NCI-H1105 treated with DMSO at 0.1 percent for 48 hours (cell line): ENCODE measurements at places on chromosomes 4 and X.

DNA sequence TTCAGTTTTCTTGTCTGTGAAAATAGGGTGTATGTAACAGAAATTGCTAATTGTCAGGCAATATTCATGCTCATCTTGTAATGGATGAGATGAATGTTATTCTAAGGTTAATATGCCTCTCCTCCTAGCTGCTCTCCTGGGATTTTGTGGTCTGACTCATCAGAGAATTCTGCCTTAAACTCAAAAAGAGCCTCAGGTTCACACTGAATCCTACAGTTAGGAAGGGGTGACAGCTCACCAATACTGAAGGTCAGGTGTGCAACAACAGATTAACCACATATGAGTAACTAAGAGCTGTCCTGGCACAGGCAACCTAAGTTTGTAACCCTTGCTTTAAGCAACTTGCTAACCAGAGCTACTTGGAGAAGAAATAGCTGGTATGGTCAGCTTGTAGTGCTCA lies 197.7 kb downstream of the SPATA18 start:
- DNase-seq = no peak

- DNase-seq = no peak
Observed at GRCh38 chrX:130793975-130794374, 109.0 kb downstream of the ENOX2 start.

- no peak for DNase-seq
Observed at GRCh38 chrX:110346681-110347080, 12.0 kb upstream of the RTL9 start.

DNA sequence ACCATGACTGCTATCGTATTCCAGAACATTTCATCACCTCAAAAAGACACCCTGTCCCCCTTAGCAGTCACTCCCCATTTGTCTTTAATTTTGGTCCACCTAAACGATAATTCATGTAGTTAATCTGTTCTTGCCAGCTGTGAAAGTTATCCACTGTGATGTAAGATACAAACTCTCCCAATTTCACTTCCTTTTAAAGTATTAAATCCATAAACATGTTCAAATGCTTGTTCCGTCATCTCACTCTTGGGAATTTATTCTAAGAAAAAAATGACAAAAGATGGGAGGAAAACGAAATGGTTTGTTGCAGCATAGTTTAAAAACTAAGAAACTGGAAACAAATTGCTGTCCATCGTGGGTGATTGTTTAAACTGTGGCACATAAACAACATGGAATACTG lies 53.7 kb upstream of the IRF2 start:
- no peak for DNase-seq

GRCh38 chr4:157115613-157116335 lies 39.8 kb downstream of the GLRB start:
- no peak for DNase-seq

DNA sequence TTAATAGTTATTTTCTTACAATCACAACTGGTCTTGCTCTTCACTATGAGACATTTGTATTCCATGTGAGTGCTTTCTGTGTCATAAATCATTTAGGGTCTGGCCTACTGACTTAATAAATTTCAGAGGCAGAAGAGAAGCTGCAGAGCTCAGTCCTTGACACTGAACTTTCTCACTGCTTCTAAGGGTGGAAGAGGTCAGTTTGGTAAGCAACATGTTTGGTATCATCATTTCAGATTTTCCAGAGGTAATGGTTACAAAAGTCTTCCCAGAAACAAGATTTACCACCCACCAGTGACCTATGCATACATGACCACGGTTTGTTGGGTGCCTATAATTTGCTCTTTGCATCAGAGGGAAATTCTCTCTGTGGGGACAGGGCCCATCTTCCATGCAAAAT lies 148.6 kb downstream of the NR3C2 start:
- no peak for DNase-seq

GRCh38 chr4:151475035-151475714 lies 66.2 kb downstream of the FHIP1A start:
- DNase-seq = no peak

GRCh38 chr4:173572493-173573129 lies 42.6 kb upstream of the HAND2 start:
- no peak for DNase-seq

- DNase-seq = no peak
Observed at GRCh38 chr4:86393749-86394148, 33.9 kb upstream of the MAPK10 start.

- no peak for DNase-seq
Observed at GRCh38 chrX:93594780-93595179, 78.6 kb downstream of the NAP1L3 start.

DNA sequence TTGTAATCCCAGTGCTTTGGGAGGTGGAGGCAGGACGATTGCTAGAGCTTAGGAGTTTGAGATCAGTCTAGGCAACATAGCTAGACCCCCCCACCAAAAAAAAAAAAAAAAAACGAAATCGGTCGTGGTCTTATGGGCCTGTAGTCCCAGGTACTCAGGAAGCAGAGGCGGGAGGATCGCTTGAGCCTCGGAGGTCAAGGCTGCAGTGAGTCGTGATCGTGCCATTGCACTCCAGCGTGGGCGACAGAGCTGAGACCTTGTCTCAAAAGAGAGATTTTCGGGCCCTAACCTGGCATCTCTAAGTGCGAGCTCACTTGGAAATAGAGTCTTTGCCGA lies 7.0 kb upstream of the LETM1 start:
- DNase-seq = no peak

DNA sequence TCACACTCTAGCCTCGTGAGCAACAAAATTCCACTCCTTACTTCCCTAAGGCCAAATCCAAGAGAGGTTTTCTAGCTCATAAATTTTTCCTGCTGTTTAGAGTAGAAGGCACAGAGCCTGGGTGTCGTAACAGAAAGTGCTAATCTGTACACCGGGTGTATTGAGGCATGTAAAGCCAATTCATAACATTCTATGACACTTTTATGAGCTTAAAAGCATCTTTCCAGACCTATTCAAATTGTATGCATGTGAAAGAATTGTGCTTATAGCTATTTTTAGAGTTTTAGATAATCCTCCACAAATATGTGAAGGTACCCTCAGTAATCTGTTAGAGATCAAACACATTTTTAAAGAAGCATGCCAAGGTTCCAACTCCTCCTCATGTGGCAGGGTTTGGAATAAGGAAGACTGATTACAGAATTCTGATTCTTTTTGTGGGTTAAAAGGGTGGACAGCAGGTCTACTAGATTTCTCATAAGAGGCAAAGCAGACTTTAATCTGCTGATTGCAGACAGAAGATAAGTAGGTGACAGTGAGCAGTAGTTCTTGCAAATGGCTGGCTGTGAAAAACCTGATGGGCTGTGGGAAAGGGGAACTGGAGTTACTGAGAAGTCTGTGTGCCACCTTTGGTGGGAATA lies 25.5 kb upstream of the LRCH2 start:
- DNase-seq = no peak

GRCh38 chr4:81600520-81601357 lies 129.0 kb upstream of the RASGEF1B start:
- no peak for DNase-seq

DNA sequence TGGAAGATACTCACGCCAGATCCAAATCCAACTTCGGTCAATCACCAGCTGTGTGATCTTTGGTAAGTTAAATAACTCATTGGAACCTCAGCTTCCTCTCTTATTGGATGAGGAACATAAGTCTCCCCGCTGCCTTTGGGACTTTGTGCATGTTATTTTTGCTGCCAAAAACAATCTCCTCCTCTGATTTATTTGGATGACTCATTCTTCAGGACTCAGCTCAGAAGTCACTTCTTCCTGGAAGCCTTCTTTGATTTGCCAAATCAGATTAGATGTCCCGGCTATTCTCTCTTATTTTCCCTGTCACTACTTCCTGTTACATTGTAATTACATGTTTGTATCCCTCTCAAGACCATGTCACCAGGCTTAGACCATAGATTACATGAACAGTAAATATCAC lies 138.0 kb upstream of the BOD1L1 start:
- DNase-seq = no peak

- no peak for DNase-seq
Observed at GRCh38 chr4:102551958-102552565, 50.9 kb downstream of the NFKB1 start.

DNA sequence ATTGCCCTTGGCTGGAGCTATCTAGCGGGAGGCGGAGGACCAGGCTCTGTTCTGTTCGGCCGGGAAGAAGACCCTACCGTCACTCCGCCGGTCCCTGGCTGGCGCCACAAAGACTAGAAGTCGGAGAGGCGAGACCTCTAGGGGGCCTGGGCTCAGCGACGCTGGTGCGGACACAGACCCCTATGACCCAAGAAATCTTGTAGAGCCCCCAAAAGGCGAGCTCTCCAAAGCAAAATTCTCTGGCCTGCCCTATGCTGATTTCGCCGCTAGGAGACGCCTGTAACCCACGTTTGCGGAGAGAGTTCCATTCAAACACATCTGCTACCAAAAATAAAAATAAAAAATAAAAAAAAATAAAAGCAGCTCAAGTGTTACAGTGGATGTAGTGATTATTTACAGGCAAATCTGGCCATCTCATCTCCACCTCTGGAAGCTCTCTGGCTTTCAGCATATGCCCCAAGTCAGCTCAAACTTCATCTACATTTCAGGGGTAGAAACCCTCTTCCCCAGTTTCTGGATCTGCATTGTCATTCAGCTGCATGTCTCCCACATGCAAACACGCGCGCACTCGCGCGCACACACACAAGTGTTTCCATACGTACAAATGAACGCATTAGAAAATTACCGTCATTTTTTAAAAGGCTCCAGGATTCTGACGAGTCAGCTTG lies 2.4 kb upstream of the PCDH10 start:
- DNase-seq = peak; percentile 54

- DNase-seq = no peak
Observed at GRCh38 chrX:30814978-30815377, 74.1 kb downstream of the TAB3 start.

DNA sequence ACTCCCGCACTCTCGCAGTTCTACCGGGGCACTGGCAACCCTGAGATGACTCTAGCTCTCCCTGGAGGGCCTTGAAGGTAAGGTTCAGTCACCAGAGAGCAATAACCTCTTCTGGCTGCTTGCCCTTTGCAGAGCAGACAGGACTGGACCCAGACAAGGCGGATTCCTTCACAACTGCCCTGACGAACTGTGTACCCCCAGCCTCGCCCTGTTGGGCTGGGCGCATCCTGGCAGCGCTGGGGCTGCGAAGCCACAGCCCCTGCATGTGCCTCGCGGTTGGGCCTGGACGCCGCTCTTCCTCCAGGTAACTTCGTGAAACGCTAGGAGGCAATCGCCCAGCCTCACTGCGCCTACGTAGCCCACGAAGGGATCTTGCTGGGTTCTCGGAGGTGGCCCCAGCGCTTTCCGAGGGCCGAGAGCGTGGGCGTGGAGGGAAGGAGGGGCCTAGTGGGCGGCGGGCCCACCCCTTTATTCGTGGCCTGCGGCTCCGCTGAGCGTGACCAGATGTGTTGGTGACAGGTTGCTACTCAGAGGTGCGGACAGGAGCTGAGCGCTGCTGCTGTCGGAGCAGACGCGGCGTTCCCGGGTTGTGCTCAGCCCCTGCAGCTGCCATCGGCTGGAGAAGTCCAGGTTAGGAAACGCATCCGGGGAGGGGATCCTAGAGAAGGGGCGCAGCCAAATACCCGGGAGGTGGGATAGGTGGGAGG lies 1.9 kb upstream of the MAMLD1 start:
- DNase-seq = no peak

DNA sequence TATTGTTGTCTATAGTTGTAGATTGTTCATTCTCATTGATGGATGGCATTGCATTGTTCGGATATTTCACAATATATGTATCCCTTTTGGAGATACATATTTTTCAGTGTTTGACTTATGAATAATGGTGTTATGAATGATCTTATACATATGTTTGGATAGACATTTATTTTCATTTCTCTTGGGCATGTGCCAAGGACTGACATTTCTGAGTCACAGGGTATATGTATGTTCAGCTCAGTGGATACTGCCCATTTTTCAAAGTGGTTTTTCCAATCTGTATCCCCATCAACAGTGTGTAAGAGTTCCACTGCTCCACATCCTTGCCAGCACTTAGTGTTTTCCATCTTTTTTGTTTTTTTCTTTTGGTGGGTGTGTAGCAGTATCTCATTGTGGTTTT lies 45.0 kb upstream of the RAB40AL start:
- DNase-seq = no peak

GRCh38 chrX:134315866-134316265 lies 78.9 kb downstream of the CCDC160 start:
- no peak for DNase-seq

DNA sequence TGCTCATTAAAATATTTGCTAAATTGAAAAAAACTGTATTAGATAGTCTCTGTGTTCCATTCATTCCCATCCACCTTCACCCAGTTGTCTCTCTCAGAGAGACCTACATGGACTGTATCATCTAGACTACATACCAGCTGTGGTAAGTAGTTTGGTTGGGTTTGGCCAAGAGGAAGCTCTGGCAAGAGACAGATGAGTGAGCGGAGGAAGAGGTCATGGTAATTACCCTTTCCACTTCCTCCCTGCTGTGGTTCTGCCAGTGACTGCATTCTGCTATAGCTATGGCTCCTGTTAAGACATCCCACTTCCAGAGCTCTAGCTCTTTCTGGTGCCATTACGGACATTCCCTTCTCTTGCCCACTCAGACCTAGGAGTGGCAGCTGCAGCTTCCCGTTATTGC lies 239.0 kb upstream of the MID1 start:
- no peak for DNase-seq

GRCh38 chrX:111375747-111376146 lies 36.2 kb downstream of the DCX start:
- DNase-seq = no peak

GRCh38 chr4:147846318-147847155 lies 114.6 kb downstream of the ARHGAP10 start:
- peak; percentile 61 for DNase-seq

DNA sequence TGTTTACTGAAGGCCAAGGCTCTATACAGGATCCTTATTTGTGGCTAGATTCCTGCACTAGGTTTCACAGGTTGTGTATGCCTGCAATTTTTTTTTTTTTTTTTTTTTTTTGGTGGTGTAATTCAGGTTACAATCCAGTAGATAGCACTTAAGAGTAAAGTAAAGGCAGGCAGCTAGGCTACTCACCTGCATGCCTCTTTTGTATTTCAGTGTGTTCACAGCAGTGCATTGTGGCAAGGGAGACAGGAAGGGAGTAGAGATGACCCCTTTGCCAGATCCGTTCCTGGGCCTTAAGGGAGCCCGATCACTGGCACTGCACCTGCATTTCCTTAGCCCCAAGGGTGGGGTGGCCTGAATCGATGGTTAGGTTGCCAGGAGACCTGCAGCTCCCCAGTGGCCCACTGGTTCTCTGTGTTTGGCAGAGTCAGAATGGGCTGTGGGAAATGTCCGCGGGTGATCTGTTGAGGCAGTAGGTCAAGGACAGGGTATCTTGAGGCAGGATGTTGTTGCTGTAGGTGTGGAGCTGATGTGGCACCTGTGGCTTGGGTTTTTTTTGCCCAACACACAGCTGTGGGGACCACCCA lies 374.9 kb upstream of the AADAT start:
- DNase-seq = no peak

- DNase-seq = no peak
Observed at GRCh38 chr4:141957416-141957815, 321.0 kb downstream of the IL15 start.

- DNase-seq = no peak
Observed at GRCh38 chr4:158996669-158997074, 106.2 kb upstream of the RAPGEF2 start.

DNA sequence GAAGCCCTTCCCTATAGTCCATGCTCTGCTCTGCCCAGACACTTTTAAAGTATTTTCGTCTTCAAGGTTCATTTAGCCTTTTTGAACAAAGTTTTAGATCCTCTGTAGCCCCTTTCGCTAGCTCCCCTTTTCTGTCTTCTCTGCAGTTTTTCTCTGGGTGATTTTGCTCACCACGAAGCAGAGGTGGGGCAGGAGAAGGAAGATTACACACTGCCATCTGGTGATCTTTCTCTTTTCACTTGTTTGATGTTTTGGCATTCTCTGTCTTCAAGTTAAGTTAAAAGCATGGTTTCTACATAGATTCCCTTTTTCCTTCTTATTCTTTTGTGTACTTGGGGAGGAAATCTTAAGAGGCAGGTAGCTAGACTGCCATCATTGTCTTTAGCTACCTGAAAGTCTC lies 43.9 kb downstream of the CC2D2A start:
- DNase-seq = no peak
